Activated gamma-delta T cell treated with anti-CD3 and anti-CD28 coated beads, Interleukin-2, amount 50 U/mL, for 16 hours (primary cell): ENCODE measurements at places on chromosomes 6 and 20.

DNA sequence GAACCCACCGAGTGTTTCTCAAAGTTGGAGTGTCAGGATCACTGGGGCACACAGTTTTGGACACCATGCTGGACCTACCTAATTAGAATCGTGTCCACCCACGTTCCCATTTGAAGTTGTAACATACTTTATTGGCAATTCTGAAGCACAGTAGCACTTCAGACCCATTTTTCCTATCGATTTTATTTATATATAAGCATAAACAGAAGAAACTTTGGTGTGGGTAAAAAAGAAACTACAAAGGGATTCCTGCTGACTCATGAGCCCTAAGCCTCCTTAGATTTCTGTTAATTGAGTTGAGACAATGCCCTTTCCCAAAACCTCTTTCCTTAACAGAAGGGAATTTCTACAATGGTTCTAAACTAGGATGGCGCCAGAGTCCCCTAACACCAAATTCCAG lies 398.0 kb downstream of the CDKAL1 start:
- DNase-seq = no peak

DNA sequence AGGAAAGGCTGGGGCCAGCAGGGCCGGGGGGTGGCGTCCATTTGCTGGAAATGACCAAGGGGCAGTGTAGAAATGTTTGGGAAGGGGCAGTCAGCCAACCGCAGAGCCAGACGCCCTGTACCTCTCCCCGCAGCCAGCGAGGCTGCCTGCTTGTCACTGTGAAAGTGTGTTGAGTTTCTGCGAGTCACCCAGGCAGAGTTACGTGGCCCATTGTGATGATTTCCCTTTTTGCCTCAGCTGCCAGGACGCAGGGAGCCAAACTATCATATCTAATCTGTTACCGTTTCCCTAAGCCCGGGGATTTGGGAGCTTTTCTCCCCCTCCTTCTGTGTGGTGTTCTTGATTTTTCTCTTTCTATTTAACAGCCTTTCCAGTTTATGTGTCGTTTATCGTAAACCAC lies 67.9 kb upstream of the STX16 start:
- DNase-seq = no peak

- no peak for DNase-seq
Measured at GRCh38 chr6:67683960-67684359, 951.1 kb upstream of the ADGRB3 start.

DNA sequence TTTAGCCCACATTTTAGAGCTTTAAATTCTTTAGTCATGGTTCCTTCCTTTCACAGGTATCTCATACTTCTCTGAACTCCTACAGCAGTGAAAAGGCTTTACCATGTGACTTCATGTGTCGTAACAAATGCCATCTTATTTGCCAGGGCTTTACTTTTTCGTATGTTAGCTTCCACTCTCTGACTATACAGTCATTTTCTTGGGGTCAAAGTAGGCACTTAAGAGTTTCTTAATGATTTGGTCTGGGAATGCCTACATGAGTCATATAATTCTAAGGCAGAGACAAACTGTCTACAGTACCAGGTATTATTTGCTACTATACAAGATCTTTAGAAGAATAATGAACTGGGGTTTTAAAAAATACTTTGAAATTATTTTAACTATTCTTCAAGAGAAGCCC lies 15.0 kb downstream of the RAB23 start:
- no peak for DNase-seq

GRCh38 chr6:34816635-34817301 lies 24.9 kb downstream of the BLTP3A start:
- DNase-seq = no peak

DNA sequence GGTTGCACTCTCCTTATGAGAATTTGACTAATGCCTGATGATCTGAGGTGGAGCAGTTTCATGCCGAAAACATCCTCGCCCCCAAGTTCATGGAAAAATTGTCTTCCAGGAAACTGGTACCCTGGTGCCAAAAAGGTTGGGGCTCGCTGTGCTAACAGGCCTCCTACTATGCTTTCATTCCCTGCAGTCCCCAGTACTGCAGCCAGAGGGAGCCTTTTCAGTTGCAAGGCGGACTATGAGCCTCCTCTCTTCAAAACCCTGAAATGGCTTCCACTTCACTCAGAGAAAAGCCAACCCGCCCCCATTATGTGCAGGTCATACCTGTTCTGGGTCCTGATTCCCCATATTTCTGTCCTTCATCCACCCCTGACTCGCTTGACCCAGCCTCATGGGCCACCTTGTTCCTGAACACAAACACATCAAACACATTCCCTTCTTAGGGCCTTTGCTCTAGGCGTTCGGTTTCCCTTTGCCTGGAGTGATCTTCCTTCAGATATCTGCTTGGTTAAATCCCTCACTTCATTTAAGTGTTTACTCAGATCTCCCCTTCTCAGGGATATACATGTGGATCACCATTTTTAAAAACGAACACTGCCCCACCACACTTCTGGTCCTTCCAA lies 173.7 kb downstream of the PHACTR1 start:
- DNase-seq = peak; percentile 1

GRCh38 chr6:26158581-26159356 lies 71.5 kb downstream of the HFE start:
- DNase-seq = peak; percentile 22

DNA sequence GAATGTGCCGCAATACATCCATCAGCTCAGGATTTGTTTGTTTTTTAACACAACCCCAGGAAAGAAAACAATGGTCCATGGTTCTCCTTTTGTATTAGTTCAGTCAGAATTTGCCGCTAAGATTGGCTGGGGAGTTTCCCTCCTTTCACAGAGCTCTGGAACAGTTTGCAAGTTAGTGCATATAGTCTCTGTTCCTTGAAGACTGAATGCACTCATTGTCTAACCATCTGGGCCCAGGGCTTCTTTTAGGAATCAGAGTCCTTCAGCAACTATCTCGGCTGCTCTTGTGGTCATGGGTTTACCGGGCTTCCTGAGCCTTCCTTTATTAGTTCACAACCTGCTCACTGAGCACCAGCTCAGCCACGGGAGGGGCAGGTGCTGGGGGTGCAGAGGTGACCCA lies 121.3 kb downstream of the SLC23A2 start:
- no peak for DNase-seq

- DNase-seq = no peak
Measured at GRCh38 chr6:69820018-69820417, 23.2 kb upstream of the LMBRD1 start.

DNA sequence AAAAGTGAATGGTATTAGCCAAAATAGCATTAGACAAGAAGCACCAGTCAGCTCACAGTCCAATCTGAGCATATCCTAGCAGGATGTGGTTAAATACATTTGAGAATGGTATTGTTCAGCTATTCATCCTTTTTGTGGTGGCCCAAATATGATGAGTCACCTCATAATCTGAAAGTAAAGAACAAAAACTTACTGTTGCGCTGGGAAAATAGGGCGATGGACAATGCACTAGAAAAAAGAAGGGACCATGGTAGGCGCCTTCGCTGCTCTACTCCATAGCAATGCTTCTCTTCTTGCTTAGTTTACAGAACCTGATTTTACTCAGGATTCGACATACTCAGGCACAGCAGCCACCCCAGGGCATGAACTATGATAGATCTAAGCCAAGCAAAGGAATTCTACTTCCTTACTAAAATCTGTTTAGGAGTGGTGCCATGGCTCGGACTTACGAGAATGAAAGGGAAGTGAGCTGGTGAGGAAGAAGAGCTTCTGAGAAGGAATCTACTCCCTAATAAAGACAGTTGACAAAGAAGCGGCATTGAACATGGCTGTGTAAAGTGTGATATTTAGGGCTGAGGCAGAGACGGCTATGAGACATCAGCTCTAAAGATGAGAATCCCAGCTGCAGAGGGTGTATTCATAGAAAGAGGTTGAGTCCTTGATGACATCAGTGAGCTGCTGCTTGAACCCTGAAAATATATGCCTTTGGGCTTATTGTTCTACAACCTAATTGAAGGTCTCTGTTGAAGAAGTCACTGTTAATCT lies 16.6 kb upstream of the FBXO9 start:
- DNase-seq = no peak

DNA sequence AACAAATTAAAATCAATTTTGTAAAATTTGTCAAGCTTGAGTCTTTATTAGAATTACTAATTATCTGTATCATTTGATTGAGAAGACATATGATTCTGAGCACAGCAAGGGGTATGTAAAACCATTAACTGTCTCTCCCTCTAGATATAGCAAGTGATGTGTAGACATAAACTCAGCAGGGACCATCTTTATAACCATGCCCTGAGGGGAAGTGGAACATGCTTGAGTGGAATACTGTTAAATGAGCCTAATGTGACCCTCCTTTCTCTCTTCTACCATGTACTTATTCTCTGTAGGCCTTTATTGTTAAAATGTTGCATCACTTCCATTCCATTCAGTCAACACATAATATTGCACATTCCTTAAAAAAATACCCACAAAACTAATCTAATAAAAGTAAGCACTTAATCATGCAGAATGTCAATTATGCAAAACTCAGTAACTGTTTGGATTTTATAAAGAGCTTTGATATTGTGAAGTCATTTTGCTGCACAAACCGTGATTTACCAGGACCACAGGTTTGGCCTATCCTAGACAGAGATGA lies 896.6 kb upstream of the MANEA start:
- DNase-seq = no peak

- no peak for DNase-seq
Measured at GRCh38 chr6:31712296-31712695, 2.9 kb upstream of the LY6G6D start.

DNA sequence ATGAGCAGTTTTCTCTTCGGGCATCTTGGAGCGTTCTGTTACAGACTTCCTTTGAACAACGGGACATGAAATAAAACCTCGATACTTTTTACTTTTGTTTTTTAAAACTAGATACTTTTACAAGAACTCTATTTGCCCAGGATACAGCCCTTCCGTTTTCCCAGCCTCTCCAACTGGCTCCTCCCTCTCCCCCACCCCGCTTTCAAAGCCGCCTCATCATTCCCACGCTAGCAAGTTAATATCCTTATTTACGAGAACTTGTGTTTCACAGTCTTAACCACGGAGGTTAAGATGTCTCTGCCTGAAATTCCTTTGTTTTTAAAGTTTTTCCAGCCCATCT lies 241 bp upstream of the CFAP206 start:
- DNase-seq = no peak

- DNase-seq = no peak
Measured at GRCh38 chr6:144047688-144048087, 39.6 kb upstream of the PLAGL1 start.

DNA sequence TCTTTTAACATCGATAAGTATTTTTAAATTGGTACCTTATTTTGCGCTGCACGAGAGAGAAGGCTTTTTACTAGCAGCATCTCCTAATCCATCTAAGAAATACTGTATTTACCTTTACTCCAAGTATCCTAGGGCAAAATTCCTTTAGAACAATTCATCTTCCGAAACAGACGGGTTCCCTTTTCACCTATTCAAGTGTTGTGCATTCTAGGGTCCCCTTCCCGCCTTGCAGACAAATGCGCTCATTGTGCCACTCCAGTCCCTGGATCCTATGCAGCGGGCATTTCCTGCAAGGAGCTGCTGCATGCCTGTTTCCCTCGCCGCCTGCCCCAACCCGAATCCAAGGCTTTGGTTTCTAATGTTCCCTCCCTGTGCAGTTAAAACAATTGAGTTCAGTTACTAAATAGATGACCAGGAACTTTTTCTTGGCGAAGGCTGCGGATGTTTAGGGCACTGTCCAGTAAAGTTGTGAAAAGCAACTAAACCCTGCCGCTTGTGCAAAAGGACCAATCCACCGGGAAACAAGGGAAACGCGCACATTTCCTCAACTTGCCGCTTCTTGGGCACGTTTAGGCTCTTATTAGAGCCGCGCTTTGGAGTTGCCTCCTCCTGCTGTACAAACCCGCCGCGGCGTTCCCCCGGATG lies 556 bp upstream of the SCAF8 start:
- DNase-seq = no peak

DNA sequence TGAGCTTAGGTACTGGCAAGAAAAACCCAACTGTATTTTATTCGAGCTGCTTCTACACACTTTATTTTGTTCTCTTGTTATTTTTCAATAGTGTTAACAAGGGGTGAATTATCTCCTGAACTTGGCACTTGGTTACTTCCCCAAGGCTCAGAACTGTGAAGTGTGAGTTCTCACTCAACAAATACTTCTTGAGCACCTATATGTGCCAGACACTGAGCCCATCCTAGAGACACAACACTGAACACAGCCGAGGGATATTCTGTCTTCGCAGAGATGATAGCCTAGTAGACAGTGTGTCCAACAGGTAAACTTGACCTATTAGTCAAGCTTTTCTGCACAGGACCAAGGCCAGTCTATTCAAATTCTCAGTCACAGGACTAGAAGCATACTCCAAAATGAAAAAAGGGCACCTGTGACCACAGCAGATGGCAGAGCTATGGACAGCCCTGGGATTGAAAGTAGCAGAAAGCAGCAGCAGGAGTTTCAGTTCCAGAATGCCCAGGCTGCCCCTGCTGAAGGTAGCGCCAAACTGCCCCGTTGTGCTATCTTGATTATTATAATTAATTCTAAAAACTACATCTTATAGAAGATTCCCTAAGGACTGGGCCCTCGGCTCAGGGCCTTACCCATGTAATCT lies 77.8 kb upstream of the TAB2 start:
- no peak for DNase-seq

DNA sequence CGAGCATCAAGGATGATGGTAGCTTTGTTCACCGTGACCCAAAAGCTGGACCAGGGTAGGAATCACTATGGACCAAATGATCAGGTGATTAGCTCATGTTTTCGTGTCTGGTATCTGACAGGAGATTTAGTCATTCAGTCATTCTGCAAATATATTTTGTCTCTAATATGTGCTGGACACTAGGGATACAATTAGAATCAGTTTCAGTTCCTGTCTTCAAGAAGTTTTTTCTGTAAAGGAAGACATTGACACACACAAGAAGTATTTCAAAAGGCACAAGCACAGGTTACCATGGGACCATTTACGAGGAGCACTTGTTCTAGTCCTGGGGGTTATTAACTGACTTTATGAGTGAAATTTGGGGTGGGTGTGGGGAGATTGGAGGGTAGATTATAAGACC lies 244.9 kb downstream of the HIVEP2 start:
- no peak for DNase-seq

DNA sequence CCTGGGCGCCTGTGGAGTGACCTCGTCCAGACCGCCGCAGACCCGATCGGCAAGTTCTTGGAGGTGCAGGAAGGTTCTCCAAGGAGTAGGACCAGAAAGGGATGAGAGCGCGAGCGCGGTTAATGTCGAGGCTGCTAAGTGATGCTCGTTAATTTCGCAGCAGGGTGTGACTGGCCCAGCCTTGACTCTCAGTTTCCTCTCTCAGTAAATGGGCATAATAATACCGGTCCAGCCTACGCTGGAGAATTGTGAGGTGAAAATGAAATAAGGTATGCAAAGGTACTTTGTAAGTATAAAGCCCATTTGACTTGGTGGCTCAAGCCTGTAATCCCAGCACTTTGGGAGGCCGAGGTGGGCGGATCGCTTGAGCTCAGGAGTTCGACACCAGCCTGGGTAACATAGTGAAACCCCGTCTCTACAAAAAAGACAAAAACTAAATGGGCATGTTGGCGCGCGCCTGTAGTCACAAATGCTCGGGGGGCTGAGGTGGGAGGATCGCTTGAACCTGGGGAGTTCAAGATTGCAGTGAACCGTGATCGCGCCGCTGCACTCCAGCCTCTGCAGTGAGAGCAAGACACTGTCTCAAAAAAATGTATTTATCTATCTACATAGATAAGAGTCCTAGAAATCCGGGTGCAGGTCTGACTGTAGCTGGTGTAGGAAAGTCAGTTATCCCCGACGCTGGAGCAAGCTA lies 634 bp upstream of the BTBD9 start:
- no peak for DNase-seq
